ENCODE measurements at places on chromosomes 1 and 21. TPM values are rescaled to one million over a fixed set of nuclear protein-coding genes. Genes with fewer than 3 reads are reported as not detected.

EDN2 gene
- total RNA-seq = 4.0 TPM

SPRR2E gene
- not detected for total RNA-seq

SELP gene
- total RNA-seq = 22.0 TPM

LEMD1 gene
- total RNA-seq = 2.1 TPM

CGN gene
- 83.0 TPM for total RNA-seq

PRMT6 gene
- 11.5 TPM for total RNA-seq

KCNJ15 gene
- total RNA-seq = 87.3 TPM

PARP1 gene
- total RNA-seq = 78.7 TPM

TFF2 gene
- total RNA-seq = not detected

RAP1GAP gene
- 44.2 TPM for total RNA-seq

HAO2 gene
- total RNA-seq = not detected

GBP4 gene
- 13.4 TPM for total RNA-seq

PGLYRP3 gene
- not detected for total RNA-seq

ADAMTS5 gene
- 1.5 TPM for total RNA-seq

RPTN gene
- total RNA-seq = not detected

HJV gene
- not detected for total RNA-seq

CNIH4 gene
- total RNA-seq = 70.8 TPM

LEPR gene
- total RNA-seq = 24.7 TPM

GPR161 gene
- 22.0 TPM for total RNA-seq

MROH7 gene
- total RNA-seq = 1.6 TPM

Measured in left lung (tissue), 14 donors.